ENCODE measurements at places on chromosomes 3 and 15.

DNA sequence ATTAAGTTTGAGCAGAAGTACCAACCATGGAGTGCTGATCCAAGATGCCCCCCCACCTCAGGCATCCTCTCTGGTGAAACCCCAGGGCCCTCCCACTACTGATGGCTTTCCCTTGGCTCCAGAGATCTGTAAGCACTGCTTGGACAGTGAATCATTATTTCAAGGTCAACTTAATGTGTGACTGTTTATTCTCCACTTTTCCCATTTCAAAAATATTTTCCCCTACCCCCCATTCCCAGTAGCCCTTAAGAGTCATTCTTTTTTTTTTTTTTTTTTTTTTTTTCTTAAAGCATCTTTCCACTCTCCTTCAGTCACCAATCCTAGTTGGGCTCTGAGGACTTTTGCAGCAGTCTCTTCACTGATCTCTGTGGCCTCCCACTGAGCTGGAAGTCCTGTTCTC lies 82.6 kb downstream of the PCCB start:
- DNase-seq = no peak

GRCh38 chr3:98564282-98565005 lies 29.0 kb downstream of the CPOX start:
- no peak for DNase-seq

- DNase-seq = peak; percentile 78
Measured at GRCh38 chr3:149657321-149657925, 402 bp downstream of the WWTR1 start.

GRCh38 chr15:95259965-95260364 lies 1028.6 kb downstream of the MCTP2 start:
- no peak for DNase-seq

- DNase-seq = peak; percentile 80
Measured at GRCh38 chr3:130772129-130772528, 25.5 kb upstream of the PIK3R4 start.

DNA sequence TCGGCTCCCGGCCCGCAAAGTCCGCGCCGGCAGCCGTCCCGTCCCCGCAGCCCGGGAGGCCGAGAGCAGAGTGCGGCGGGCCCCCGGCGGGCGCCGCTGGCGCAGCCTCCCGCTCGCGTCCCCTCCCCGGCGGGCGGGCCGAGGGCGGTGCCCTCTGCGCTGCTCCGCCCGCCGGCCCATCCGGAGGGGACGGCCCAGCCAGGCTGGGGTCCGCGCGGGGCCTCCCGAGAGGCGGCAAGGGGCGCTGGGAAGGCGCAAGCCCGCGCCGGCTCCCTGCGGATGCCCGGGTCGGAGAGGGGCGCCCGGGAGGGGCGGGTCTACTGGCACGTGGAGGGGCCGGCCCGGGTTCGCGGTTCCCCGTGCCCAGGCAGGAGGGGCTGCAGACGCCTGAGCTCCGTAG lies at the start of the genes CLCN2 and POLR2H:
Gene CLCN2, minus strand, starts transcription at position 74 of the 400 bp plus-strand sequence. CDS start 126 bp downstream, outside the sequence.
Gene POLR2H, plus strand, starts transcription at position 179 of the 400 bp plus-strand sequence. CDS start 1,783 bp downstream, outside the sequence.
- DNase-seq = no peak

GRCh38 chr3:194279101-194279500 lies 72.0 kb downstream of the CPN2 start:
- DNase-seq = no peak

- no peak for DNase-seq
Measured at GRCh38 chr3:129552287-129553050, 9.5 kb downstream of the H1-8 start.

GRCh38 chr15:66899555-66900350 lies 165.6 kb upstream of the SMAD3 start:
- no peak for DNase-seq

DNA sequence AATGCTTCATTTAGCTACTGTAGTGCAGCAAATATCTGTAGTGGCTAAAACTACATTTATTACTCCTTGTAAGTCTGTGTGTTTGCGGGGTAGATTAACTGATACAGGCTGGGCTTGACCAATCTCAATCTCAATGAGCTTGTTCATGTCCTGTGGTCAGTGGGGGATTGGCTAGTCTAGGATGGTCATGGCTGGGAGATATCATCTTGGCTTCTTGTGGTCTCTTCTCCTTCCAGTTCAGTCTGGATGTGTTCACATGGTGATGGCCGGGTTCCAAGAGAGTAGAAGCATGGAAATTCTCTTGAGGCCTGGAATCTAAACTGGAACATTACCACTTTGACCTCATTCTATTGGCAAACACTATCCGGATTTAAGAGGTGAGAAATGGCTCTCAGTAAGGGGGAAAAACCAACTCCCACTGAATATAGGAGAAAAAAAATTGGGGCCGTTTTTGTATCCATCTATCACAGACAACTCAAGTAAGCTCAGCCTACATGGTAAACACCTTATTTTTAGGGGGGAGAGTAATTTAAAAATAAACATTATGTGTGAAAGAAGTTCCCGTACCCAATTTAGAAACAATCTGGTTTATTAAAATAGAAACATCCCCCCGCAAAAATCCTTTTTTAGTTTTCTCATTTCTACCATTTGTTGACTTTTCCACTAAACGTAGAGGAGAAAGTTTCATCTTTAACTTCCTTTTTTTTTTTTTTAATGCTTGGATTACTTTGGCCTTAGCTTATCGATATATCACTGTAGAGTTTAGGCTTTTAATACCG lies 284.9 kb upstream of the TBC1D5 start:
- DNase-seq = peak; percentile 25

DNA sequence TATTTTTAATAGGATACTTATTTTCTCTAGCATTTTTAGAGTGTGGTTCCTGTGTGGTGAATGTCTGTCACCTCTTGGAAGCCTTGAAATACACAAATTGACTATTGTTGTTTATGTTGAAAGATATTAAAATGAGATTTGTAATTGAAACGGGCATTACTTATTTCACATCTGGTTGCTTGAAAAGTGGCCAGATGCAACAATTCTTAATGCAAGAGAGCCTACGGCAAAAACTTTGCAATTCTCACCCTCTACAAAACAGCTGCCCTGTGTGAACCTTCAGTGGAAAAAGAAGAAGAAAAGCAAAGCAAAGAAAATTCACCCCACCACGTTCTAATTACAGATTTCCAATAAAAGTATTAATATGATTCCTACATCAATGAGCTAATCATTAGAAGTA lies 46.6 kb downstream of the PPARG start:
- no peak for DNase-seq

GRCh38 chr3:42500909-42501308 lies 1.5 kb upstream of the VIPR1 start:
- DNase-seq = no peak

DNA sequence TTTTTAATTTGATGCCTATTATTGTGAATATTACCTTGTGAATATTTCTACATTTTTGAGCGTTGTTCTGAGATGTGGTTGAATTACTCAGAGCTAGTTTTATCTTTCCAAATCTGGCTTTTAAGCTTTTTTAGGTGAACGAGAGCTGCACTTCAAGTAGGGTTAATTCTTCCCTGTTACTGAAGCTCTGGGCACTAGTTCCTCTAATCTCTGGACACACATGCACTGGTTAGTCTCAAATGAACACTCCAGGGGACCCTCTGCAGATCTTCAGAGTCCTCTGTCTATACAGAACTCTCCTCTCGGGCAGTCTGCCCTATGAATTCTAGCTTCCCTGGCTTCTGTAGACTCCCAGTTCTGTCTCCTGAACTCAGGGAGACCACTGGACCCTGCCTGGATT lies 237.5 kb upstream of the TBC1D5 start:
- DNase-seq = peak; percentile 55

- DNase-seq = no peak
Measured at GRCh38 chr3:117473981-117474538, 764.5 kb downstream of the TUSC7 start.

- no peak for DNase-seq
Measured at GRCh38 chr3:36992806-36993325, at the start of gene EPM2AIP1. Gene EPM2AIP1, minus strand, starts transcription at chr3:36993131. Its CDS starts 54 bp downstream, at chr3:36993077.

GRCh38 chr3:31004025-31004678 lies 109.7 kb upstream of the GADL1 start:
- DNase-seq = no peak

GRCh38 chr15:60972301-60972700 lies 256.8 kb downstream of the RORA start:
- no peak for DNase-seq

GRCh38 chr3:177279118-177279815 lies 82.0 kb upstream of the TBL1XR1 start:
- DNase-seq = no peak

- DNase-seq = no peak
Measured at GRCh38 chr3:4261406-4261805, 41.8 kb upstream of the SETMAR start.

DNA sequence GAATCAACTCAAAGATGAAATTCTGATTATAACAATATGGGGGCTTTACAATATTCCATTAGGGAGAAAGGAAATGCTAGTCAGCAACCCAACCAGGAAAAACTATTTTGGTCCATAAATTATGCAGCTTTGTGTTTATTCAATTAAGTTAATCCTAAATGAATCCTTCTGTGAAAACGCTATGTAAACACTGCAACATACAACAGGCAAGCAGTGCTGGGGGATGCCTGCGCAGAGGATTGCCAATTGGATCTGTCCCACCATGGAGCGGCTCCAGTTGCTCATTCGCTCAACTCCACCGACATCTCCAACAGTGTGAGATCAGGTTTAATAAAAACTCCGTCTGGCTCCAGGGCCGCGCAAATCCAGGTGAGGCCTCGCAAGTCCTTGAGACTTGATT lies 290.5 kb upstream of the VEPH1 start:
- DNase-seq = no peak

- no peak for DNase-seq
Measured at GRCh38 chr3:156801746-156802145, 24.4 kb upstream of the LEKR1 start.

All from KBM-7 (cell line).